ENCODE measurements at places on chromosomes 11 and 22.

DNA sequence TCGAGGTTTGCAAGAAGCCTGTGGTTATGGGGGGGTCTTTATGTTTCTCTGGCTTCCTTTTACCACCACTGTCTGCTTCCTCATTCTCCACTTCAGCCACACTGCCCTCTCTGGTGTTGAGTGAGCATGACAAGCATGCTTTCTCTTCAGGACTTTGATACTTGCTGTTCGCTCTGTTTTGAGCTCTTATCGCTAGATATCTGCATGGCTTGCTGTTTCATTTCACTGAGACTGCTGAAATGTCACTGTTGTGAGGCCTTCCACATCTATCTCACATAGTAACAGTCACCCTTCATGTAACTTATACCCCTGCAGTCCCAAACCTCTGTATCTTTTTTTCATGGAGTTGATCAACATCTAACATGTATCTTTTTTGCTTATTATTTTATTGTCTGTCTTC is 59.8 kb downstream of the TMEM135 start:
- DNase-seq: peak; percentile 8

GRCh38 chr11:15780382-15780781 is 576.0 kb downstream of the SOX6 start:
- peak; percentile 17 for DNase-seq

DNA sequence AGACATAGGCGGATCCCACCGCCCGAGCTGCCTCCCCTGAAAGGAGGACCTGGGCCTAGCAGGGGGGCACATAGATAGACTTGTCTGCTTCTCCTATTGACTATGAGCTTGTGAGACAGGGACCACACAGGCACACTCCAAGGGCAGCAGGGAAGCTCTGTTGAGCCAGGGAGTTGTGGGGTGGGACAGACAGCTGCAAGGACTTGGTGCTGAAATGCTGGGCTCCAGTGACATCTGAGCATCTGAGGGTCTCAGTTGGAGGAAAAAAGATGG is 53.4 kb upstream of the ANO1 start:
- DNase-seq: no peak

- DNase-seq: no peak
Observed at GRCh38 chr11:95516786-95517185, 272.8 kb downstream of the FAM76B start.

DNA sequence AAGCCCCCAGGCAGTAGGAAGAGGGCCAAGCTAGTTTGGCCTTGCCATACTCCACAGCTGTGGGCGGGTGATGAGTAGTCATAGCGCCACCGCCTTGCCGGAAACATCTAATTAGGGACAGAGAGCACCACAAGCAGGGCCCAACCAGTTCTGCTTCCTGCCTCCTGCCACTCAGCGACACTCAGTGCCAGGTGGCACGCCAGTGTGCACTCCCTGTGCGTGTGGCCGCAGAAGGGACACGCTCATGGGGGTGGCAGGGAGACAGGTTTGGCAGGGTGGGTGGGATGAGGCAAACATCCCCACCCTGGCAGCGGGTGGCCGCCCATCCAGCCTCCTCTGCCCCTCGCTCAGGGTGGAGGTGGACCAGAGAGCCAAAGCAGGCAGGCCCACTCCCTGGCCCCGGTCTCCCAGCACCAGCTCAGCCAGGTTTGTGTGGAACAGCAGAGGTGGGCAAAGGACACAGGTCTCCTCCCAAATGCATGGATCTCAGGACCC is 4.9 kb downstream of the OVOL1 start:
- no peak for DNase-seq

GRCh38 chr11:70747285-70747684 is 349.0 kb downstream of the CTTN start:
- DNase-seq: no peak

DNA sequence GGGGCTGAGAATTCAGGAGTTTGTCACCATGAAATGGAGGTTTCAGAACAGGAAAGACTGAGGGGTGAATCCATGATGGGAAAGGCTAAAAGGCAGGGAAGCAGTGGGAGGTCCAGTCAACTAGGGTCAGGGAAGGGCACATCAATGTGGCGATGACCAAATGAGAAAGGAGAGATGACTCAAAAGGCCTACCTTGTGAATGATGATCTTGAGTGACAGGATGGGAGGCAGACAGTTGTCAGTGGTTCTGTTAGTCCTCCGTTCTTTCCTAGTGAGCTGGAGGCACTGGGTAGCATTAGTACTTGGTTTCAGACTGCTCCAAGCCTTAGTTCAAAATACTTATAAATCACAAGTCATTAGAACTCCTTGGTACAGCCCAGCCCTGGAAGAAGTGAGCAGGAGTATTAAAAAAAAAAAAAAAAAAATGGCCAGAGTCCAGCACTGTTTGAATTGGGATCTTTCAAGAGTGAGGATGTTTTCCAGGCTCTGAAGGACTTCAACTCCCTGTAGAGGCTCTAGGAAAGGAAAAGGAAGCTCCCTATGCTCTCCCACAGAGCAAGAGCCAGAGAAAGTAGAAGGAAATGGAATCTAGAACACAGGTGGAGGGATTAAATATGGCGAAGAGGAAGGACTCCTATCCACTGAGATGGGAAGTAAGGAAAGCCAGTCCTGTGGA is 8.3 kb upstream of the DCHS1 start:
- DNase-seq: peak; percentile 61

DNA sequence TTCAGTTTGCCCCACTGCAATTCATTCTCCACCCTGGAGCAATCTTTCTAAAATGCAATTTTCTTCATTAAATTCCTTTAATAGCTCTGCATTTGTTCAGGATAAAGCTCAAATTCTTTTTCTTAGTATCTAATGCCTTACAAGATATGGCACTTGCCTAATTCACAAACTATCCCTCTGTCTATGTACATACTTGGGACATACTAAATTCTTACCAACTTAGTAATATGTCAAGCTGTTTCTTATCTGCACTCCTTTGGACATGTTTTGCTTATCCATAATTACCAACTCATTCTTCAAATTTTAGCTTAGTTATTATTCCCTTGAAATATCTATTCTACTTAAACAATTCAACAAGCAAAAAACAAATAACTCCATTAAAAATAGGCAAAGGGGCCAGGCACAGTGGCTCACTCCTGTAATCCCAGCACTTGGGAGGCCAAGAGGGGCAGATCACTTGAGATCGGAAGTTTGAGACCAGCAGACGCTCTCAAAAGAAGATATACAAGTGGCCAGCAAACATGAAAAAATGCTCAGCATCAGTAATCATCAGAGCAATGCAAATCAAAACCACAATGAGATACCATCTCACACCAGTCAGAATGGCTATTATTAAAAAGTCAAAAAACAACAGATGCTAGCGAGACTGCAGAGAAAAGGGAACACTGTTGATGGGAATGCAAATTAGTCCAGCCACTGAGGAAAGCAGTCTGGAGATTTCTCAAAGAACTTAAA is 96.9 kb downstream of the FAM76B start:
- no peak for DNase-seq

GRCh38 chr11:34427186-34427805 is 11.4 kb upstream of the CAT start:
- no peak for DNase-seq

GRCh38 chr11:112785719-112786118 is 175.5 kb upstream of the NCAM1 start:
- peak; percentile 89 for DNase-seq

- no peak for DNase-seq
Observed at GRCh38 chr11:34044664-34045485, 6.7 kb upstream of the CAPRIN1 start.

All from muscle of back (tissue), 13 donors.